ENCODE measurements at places on chromosomes 1 and 21.

- DNase-seq, result no peak
Measured at GRCh38 chr1:78619803-78620579, at the start of gene IFI44L. Gene IFI44L (plus strand): TSS chr1:78620448. CDS start chr1:78627916, 7,468 bp downstream.

DNA sequence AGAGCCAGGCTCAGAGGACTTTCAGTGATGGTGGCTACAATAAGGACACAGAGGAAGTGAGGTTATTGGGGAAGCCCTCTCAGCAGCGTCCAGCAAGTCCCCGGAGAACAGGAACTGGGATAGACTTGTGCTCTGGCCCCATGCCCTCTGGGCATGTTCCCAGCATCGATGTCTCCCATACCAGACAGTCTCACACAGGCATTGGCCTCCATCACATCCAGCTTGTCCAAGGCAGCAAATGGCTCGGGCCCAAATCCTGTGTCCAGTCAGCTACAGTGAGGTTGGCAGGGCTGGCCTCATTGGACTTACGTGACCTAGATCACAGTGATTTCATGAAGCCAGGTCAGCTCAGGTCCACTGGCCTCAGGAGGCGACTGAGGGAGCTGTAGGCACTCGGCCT is 19.6 kb upstream of the TMEM54 start:
- DNase-seq, result no peak

DNA sequence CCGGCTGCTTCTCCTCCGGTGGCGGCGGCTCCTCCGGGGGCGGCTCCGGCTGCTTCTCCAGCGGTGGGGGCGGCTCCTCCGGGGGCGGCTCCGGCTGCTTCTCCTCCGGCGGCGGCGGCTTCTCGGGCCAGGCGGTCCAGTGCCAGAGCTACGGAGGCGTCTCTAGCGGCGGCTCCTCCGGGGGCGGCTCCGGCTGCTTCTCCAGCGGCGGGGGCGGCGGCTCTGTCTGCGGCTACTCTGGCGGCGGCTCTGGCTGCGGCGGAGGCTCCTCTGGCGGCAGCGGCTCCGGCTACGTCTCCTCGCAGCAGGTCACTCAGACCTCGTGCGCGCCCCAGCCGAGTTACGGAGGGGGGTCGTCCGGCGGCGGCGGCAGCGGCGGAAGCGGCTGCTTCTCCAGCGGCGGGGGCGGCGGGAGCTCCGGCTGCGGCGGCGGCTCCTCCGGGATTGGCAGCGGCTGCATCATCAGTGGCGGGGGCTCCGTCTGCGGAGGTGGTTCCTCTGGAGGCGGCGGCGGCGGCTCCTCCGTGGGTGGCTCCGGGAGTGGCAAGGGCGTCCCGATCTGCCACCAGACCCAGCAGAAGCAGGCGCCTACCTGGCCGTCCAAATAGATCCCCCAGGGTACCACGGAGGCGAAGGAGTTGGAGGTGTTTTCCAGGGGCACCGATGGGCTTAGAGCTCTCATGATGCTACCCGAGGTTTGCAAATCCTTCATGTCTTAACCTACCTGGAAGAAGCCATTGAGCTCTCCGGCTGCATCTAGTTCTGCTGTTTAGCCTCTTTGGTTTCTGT is 2.0 kb downstream of the LORICRIN start:
- peak; percentile 20 for DNase-seq

GRCh38 chr1:235468970-235469369 is 35.3 kb downstream of the B3GALNT2 start:
- no peak for DNase-seq

DNA sequence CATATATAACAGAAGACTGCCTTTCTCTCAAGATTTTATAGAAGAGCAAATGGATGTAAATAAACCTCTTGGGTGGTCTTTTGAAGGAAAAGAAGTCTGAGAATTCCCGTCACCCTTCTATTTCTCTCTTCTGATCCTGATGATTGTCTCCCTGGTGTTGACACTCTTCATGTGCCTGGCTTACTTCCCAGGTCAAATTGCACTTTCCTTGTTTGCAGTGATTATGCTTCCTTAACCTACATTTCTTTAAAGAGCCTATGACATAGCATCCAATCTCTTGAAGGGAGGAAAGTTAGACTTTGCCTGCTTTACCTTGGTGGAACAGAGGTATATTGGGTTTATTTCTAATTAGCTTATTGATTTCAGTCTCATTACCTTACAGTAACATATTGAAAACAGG is 80.1 kb downstream of the LRRC53 start:
- no peak for DNase-seq

- DNase-seq, result no peak
Measured at GRCh38 chr1:222627232-222627631, 9.3 kb downstream of the MIA3 start.

- no peak for DNase-seq
Measured at GRCh38 chr1:31063631-31064030, 1.9 kb downstream of the PUM1 start.

GRCh38 chr1:115882913-115883902 is 42.3 kb upstream of the NHLH2 start:
- peak; percentile 99 for DNase-seq

Data from NCI-H2227 treated with DMSO at 0.1 percent for 48 hours (cell line).